ENCODE measurements at places on chromosomes 5 and 9.

- no peak for DNase-seq
These were observed 54.3 kb upstream of the ZSWIM6 start for GRCh38 chr5:61277781-61278180.

DNA sequence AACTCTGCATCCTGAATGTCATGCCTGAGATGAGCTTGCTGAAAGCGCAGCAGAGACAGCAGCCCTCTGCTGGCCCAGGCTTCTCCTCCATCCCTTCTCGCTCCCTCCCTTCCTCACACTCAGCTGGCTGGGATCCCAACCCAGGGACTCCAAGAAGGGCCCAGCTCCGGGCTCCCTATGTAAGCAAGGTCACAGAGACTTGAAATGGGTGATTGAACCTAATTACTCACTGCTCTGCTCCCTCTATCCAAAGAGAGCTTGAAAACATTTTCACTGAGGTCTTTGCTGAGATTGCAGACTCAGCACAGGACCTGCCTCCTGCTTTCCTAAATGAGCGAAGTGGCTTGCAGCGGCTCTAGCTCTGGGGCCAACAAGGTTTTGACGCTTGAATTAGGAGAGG, 42.8 kb downstream of the RAPGEF1 start:
- DNase-seq, result no peak

DNA sequence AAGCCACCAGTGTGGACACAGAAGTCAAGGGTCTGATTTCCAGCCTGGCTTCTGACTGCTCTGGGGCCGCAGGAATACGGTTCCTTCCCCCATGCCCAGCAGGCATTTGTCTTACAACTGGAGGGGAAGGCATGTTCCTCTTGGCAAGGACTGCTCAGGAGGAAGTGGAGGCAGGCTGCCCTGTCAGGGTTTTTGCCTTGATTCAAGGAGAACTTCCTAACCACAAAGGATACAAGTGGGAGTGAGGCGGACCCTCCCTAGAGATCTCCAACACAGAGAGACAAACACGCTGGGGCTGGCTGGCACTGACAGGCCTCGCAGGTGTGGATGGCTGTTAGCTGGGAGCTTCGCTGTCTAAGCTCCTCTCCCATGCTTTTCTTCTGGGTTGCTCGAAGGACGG, 19.1 kb downstream of the TGFBI start:
- DNase-seq, result no peak

DNA sequence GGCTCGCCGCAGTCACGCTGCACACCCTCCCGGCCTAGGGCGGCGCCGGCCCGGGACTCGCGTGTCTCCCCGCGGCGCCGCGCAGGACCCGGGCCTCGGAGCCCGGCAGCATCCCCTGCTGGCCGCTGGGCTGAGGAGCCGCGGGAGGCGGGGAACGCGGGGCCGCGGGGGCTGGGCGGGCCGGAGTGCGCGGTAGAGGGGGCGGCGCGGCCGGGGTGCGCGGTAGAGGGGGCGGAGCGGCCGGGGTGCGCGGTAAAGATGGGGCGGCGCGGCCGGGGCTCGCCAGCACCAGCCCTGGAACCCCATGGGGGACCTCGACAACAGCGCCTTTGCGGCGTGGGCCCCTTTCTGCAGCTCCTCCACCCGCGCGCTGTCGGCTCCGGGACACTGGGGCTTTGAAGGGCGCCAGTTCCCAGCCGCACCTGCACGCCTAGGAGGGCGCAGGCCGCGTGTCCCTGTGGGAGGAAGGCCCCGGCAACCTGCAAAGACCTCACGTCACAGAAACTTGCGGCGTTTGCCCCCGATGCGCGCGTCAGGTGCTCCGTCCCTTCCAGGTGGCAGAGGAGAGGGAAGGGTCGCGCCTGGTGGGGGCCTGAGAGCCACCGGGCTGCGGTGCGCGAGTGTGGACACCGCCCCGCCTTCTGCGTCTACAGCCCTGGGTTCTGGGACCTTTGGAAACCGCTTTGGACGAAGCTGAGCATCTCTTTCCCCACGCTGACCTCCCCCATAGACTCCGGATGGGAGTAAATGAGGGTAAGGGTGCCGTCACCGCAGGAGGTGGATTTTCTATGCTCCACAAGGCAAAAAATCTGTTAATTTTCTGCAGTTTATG, 49.6 kb downstream of the NSUN2 start:
- no peak for DNase-seq
